M059J (cell line): ENCODE measurements at places on chromosomes 3 and 15. TPM values are rescaled to one million over a fixed set of nuclear protein-coding genes. Genes with fewer than 3 reads are reported as not detected.

DNA sequence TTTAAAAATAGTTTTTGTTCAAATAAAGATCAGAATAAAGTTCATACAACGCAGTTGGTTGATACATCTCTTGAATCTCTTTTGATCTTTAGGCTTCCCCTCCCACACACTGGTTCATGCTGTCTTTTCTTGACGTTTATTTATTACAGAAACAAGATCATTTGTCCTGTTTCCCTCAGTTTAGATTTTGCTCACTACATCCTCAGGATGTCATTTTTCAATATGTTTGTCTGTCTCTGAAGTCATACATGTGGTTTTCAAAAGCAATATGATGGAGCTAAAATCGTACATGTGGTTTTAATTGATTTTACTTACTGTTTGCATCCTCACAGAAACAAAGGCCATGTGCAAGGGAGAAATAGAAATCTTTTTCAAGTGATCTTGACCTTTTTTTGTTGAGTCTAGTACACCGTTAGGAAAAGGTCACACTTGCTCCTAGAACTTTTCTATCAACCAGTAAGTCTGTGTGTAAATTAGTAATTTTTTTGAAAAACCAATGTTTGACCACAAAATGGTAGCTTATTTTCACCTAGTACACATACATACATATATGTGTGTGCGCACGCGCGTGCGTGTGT, 63.7 kb upstream of the SENP5 start:
- no peak for DNase-seq

Gene MED12L
- total RNA-seq = 0.15 and 0.84 TPM in 2 replicates

- DNase-seq = peak; percentile 6
Observed at GRCh38 chr3:114218006-114218405, 19.4 kb downstream of the ZNF80 start.

- DNase-seq = no peak
Observed at GRCh38 chr15:68500363-68501258, 68.6 kb upstream of the ITGA11 start.
